ENCODE measurements at places on chromosomes 11 and 22.

DNA sequence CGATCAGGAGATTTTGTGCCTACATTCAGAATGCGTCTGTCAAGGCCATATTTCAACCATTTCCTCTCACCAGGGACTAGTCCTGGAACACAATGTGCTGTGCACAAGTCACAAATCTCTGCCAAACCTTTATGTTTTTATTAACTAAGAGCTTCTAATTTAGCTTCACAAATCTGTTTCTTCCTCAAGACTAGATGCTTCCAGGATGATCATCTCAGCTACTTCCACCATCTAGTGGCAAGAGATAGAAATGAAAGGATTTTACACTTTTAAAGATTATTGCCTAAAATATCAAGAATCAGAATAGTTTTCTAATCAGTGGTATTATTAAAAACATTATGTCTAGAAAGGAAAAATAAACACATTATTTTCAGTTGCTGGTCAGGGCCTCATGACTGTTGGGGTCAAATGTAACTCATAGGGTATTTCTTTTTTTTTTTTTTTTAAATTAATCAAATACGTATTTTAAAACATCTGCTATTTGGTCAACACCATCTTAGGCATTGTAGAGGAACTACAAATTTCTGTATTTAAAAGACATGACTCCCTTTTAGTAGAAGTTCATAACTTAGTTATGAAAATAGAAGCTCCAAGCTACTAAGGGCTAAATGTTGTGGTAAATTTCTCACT, 1102.6 kb downstream of the DLG2 start:
- DNase-seq, result no peak

DNA sequence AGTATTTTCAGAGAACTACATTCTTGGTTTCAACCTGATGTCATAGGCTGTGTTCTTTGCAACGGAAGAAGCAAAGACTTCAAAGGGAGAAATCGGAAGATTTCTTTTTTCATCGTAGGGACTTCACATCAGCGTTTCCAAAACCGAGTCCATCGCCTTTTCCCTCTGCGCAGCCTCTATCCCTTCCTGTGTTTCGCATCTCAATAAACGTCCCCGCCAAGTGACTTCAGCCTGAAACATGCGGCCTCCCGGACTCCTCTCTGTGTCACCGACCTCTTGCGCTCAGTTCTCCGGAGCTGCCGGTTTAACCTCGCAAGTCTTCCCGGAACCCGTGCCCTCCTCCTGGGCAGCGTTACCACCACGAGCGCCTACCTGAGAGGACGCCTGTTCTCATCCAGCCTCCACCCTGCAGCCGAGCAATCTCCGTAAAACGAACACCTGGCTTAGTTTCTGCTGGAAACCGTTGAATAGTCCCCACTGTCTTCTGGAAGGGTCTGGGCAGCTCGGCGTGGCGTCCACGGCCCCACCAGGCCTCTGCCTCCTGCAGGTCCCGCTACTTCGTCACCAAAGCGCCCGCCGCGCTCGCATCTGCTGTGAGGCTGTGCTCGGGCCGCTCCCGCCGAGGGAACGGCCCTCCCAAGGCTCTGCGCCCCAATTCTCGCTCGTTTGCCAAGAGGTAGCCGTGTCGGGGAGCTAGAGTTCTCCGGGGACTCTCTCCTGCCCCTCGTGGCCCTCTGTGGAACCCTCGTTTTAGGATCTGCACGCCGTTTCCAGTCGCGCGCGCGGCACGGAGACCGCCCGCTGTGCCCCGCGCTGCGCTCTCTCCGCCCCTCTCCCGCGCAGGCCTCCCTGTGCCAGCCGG, at the start of gene GLB1L3:
Gene GLB1L3 (plus strand): TSS at position 846 of the 862 bp plus-strand sequence. CDS start 362 bp downstream, outside the sequence.
- peak; percentile 68 for DNase-seq

DNA sequence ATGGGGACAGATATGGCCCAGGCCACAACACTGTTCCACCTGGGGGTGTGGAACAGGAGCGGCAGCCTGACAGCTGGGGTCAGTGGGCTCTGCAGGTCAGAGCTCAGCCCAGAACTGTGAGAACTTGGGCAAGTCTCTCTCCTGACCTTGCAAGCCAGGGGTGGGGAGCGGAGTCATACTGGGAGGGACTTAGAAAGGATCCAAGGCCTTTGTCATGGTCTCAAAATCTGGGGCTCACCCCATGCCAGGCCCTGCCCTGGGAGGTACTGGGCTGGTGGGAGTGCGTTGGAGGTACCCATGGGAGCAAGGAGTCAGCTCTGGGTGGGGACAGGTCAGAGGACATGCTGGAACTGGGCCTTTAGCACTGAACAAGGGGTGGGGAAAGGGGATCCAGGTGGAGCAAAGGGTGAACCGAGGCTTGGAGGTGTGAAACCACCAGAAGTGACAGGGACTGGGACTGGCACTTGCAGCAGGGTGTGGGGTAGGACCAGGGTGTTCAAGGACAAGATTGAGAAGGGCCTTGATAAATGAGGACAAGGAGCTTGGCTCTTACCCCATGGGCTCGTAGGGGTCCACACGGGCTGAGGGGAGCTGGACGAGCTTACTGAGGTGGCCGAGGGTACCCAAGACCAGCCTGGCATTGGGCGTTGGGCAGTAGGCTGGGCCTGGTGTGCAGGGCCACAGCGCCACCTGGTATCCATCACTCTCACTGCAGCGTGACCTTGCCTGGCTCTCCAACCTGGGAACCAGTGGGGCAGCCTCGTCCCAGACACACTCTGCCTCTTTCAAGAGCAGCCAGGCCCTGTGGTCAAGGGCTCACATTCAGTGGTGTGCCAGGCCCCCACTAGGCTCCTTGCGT, 7.4 kb upstream of the PMM1 start:
- no peak for DNase-seq

DNA sequence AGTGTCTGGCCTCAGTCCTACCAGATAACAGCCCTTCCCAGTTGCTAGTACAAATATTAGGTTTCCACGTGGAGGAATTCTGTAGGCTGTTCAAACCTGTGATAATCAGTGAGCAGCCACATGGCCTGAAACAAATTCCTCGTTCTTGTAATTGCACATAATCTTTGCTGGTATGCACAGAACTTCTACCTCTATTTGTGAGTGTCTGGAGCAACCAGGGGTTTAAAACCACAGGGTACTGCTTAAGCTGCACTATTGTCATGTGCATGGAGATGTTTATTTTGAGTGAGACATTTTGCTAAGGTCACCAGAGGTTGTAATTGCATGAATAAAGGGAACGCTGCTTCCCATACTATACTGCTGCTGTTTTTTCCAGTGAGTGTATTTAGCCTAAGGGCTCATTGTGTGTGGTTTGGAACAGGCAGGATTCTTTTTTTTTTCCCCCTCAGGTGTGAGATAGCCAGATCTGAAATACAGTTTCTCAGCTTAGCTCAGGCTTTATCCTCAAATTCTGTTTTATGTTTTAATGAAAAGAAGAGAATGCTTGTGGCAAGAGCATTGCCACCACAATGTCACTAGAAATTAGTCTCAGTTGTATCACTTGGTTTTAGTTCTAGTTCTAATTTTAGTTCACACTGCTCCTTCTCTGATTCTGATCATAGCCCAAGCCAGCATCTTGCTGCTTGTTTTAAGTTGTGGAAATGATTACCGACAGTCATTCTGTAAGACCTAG, 60.5 kb downstream of the CYB5R2 start:
- no peak for DNase-seq

GRCh38 chr11:16151138-16151537, 205.2 kb downstream of the SOX6 start:
- DNase-seq, result no peak

DNA sequence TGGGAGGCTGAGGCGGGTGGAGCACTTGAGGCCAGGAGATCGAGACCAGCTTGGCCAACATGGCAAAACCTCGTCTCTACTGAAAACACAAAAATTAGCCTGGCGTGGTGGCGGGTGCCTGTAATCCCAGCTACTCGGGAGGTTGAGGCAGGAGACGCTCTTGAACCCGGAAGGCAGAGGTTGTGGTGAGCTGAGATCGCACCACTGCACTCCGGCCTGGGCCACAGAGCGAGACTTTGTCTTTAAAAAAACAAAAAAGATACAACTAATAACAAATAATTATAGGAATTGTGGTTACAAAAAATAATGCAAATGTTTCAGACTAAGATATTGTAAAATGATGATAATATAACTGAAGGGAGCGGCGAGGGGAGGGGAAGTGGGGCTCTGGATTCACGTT, 90.3 kb upstream of the RTL6 start:
- no peak for DNase-seq

DNA sequence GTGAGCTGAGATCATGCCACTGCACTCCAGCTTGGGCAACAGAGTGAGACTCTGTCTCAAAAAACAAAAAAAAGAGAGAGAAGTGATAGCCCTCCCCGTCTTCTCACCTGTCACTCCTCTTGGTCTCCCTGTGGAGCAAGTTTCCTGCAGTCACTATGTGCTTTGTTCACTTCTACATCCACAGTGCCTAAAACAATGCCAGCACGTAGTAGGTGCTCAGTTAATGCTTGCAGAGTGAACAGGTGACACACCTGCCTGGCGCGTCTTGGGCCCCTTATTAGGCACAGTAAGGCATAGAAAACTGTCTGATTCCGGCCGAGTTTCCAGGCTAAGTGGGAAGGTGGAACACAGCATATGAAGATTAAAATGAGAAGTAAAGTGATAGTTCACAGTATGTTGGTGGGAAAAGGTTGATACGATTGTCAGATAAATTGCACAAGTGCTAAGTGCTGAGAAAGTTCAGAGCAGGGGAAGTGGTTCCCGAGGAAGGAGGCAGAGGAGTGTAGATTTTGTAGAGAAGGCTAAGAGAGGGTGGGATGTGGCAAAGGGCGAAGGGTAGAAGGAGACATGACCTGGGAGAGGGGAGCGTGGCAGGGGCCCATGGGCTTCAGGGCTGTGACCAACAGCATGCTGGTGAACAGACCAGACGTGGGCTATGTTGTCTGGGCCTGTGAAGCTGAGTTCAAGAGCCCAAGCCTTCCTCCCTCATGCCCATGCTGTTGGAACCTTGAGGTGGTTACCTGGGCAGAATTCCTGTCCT, 41.9 kb downstream of the BCR start:
- no peak for DNase-seq

DNA sequence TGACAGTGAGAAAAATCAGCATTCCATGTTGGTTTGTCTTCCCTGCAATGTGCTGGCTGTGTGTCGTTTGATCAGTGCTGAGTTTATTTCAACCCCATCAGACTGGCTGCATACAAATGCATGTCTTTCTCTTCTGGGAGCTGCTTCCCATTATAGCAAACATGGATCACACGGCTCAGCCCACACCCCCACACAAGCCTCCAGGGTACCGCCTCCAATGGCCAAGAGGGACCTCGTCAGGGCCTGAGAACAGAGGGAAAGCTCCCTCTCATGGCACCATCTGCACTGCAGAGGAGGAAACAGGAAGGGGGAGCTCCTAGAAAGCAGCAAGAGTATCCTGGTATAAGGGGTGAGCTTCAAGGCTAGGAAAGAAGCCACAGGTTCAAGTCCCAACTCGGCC, 214.2 kb downstream of the LARGE1 start:
- no peak for DNase-seq

All from stimulated activated CD8-positive, alpha-beta memory T cell treated with anti-CD3 and anti-CD28 coated beads, Interleukin-12 subunit alpha, Interleukin-12 subunit beta, amount 100 ng/mL, for 1 hour (primary cell).